ENCODE measurements at places on chromosomes 4 and X.

- no peak for DNase-seq
Observed at GRCh38 chr4:73732759-73733431, 7.5 kb upstream of the CXCL8 start.

DNA sequence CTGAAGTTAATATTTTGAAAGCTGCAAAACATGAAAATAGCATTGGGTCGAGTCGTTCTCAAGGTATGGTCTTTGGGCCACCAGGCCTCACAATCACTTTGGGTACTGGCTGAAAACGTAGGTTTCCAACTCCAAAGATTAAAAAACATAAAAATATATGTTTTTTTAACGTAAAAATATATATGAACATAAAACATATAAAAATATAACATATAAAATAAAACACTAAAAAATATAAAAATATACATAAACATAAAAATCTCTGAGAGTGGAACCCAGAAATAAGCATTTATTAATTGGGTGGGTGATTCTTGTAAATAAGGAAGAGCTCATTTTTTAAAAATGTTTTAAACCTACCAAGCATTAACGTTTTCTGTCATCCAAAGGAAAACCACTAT is 666 bp upstream of the PDS5A start:
- DNase-seq, result no peak

GRCh38 chr4:24978291-24979075 is 52.3 kb downstream of the LGI2 start:
- no peak for DNase-seq

GRCh38 chr4:184115399-184115798 is 102.3 kb downstream of the ENPP6 start:
- no peak for DNase-seq

- DNase-seq, result no peak
Observed at GRCh38 chr4:97548186-97548585, 595.1 kb downstream of the STPG2 start.

GRCh38 chr4:168639914-168640313 is 143.1 kb downstream of the PALLD start:
- no peak for DNase-seq

- DNase-seq, result no peak
Observed at GRCh38 chrX:2314831-2315365, 185.9 kb downstream of the DHRSX start.

- DNase-seq, result no peak
Observed at GRCh38 chr4:6264225-6264540, 5.5 kb upstream of the WFS1 start.

DNA sequence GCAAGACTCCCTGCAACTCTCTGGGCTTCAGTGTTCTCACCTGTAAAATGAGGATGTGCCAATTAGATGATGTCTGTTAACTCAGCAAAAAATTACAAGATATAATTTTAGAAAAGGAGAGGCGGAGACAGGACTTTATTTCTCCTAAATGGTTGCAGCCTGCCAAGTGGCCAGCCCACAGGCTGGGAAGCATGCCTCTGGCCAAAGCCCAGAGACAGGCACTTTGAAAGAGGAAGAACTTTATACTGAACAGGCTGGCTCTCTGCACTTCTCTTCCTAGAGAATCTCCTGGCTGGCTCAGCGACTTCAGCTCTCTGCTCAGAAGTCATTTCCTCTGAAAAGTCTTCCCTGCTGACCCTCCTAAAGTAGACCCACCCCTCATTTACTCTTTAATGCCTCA is 3.7 kb downstream of the PRDM5 start:
- DNase-seq, result no peak

DNA sequence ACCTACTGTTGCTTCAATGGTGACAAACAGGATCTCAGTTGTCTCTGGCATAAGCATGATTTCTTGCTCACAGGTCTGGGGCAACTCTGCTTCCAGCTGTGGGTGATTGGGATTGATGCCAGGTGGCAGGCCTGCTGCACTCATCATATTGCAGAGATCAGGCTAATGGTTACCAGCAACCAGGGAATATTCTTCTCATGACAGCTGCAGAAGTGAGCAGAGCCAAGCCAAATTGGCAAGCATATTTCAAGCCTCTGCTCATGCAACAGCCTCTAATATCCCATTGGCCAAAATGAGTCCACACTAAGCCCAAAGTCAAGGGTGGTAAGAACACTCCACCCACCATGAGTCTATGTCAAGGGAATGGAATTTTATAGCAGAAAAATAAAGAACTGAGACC is 26.7 kb upstream of the TBC1D19 start:
- DNase-seq, result no peak

DNA sequence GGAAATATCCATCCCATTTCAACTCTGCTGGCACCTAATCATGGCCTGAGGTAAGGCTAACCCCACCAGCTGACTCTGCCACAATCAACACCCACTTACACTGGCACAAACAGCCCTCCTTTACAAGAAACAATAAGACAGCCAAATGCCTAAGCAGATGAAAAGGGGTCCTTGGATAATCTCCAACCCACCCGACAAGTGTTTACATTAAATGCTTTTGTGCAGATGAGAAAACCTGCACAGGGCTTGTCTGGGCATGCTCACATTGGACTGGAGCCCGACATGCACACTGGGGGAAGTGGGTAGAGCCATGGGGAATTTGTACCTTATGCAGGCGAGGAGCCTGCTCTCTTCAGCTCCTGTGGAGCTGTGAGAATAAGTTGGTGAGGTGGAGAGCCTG is 138.9 kb upstream of the ITM2A start:
- DNase-seq, result no peak

DNA sequence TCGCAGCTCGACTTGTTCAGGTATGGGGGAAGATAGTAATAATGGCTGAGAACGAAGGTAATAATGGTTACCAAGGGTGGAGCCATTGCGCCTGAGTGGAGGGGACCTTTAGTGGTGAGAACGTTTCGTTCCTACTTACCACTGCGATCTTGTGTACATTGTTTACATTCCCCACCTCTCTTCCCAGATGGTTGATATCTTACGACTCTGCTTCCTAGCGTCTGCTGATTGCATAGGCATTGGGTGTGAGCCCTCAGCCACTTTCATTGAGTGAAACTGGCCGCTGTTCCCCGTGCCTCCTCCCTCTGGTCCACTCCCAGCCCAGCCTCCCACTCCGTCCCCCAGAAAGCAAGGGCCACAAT is 850 bp downstream of the IGBP1 start:
- no peak for DNase-seq

GRCh38 chr4:102815981-102816380 is 11.4 kb downstream of the UBE2D3 start:
- no peak for DNase-seq

GRCh38 chr4:188428935-188429334 is 289.7 kb downstream of the TRIML1 start:
- no peak for DNase-seq

GRCh38 chrX:123918106-123918721 is 43.3 kb upstream of the STAG2 start:
- no peak for DNase-seq

- no peak for DNase-seq
Observed at GRCh38 chr4:103405415-103405814, 207.3 kb upstream of the CENPE start.

DNA sequence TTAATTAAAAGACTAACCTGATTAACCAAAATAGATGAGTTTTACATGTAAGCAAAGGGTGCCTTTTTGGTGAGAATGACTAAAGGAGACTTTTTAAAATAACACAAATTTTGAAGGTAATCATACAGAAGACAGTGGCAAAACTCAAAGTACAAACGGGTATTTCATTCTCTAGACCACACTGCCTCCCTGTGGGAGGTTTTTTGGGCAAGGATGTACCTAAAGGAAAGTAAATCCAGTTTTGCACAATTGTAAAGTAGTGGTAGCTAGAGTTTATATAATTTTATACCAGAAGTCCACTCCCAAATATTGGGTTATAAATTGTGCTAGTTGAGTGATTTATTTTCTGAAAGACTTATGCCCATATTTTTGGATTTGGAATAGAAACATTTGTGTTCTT is 201.0 kb downstream of the PAPSS1 start:
- DNase-seq, result no peak

DNA sequence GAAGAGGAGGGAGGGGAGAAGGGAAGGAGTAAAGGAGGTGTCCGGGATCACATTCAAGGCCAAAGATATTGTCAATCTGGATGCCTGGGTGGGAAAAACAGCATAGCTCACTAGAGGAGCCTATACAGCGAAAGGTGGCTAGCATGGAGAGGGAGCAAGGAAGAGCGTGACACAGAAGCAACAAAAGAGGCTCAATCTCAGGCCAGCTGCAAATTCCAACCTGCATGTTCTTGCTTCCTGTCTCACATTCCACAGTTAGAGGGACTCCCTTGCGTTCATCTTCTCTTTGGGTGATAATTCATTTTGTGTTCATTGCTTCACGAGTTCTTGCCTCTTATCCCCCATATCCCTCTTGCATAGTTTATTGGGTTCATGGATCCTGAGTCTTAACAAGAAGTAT is 3.0 kb upstream of the CLNK start:
- no peak for DNase-seq

DNA sequence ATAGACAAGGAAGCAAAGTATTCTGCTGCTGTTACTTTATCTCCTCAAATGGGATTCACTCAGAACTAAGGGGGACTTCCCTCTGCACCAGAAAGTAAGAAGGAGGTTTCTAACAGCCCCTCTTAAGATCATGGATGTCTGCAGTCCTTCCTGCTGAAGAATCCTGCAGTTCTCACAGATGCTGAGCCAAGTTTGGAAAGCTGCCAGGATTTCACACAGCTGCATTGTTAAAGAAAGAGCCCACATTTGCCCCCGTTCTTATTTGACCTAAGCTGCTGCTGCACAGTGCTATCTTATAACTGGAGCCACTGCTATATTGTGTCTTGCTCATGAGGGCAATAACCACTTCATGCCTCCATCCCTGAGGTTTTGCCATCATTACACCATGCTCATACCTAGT is 81.1 kb downstream of the FAAH2 start:
- no peak for DNase-seq

GRCh38 chr4:145061318-145061920 is 36.6 kb downstream of the ANAPC10 start:
- no peak for DNase-seq

DNA sequence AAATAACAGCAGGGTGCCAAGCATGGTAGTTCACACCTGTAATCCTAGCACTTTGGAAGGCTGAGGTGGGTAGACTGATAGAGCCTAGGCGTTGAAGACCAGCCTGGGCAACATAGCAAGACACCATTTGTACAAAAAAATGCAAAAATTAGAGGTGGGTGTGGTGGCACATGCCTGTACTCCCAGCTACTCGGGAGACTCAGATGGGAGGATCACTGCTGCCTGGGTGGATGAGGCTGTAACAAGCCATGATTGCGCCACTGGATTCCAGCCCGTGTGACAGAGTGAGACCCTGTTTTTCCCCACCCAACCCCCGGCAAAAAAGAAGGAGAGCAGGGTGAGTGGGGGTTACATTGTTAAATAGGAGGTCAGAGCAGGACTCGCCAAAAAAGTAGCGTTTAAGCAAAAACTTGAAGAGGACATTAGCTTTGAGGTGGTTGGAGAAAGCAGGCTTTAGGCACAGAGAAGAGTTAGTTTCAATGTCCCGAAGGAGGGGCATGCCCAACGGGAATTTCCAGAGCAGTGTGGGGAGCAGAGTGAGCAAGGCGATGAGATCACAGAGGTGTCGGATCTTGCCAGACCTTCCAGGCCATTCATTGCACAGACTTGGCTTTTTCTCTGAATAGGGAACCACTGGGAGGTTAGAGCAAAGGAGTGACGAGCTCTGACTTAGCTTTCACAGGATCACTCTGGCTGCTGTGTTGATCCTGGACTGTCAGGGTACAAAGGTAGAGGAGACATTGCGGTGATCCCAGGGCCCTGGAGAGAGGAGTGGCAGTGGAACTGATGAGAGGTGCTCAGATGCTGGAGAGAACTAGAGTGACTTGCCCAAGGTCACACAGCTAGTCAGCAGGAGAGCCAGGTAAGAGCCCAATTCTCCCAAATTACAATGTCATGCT is 70.6 kb downstream of the TRAPPC11 start:
- DNase-seq, result no peak

DNA sequence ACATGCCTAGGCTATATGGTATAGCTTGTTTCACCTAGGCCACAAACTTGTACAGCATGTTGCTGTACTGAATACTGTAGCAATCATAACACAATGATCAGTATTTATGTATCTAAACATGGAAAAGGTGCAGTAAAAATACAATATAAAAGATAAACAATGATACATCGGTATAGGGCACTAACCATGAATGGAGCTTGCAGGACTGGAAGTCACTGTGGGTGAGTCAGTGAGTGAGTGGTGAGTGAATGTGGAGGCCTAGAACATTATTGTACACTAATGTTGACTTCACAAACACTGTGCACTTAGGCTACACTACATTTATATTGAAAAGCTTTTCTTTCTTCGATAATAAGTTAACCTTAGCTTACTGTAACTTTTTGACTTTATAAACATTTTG is 45.6 kb upstream of the ANK2 start:
- DNase-seq, result no peak

GRCh38 chr4:142567620-142568451 is 278.3 kb downstream of the INPP4B start:
- DNase-seq, result no peak

- DNase-seq, result no peak
Observed at GRCh38 chrX:134520860-134521390, 61.0 kb downstream of the HPRT1 start.
